Amniotic epithelial cell (primary cell): ENCODE measurements at places on chromosomes 7 and 10.

- peak; percentile 40 for DNase-seq
Measured at GRCh38 chr10:31098046-31098445, 66.4 kb upstream of the ZNF438 start.

GRCh38 chr7:34734771-34735170 is 76.8 kb downstream of the NPSR1 start:
- DNase-seq, result no peak

DNA sequence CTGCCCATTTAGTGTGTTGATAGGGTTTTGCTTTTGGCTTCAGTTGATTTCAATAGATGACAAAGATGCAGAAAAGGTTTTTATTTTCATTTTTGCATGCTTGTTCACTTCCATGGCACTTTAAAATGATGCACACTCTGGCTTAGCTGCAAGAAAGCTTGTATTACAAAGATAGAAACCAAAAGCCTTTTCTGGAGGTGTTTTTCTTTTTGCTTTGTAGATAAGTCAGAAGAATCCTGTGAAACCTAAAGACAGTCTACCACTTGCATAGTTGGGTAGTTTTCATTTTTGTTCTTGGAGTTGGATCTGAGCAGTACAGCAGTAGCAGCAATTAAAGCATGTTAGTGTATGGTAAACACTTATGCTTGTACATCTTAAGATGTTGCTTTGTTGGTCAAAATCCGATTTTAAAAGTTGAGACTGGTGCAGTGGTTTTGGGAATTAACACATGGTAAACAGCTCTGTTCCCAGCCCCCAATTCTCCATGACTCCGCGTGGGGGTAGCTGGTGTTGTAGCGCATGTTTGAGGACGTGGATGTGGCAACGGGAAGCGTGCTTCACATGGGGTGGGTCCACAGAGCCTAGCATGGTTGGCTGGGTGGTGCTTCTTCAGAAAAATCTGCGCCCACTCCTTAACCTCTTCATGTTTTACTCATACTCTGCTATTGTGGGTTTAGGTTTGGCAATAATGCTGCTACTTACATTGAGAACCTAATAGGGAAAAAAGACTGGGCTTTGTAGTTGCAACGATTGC is 19.8 kb downstream of the CCNY start:
- DNase-seq, result peak; percentile 75

DNA sequence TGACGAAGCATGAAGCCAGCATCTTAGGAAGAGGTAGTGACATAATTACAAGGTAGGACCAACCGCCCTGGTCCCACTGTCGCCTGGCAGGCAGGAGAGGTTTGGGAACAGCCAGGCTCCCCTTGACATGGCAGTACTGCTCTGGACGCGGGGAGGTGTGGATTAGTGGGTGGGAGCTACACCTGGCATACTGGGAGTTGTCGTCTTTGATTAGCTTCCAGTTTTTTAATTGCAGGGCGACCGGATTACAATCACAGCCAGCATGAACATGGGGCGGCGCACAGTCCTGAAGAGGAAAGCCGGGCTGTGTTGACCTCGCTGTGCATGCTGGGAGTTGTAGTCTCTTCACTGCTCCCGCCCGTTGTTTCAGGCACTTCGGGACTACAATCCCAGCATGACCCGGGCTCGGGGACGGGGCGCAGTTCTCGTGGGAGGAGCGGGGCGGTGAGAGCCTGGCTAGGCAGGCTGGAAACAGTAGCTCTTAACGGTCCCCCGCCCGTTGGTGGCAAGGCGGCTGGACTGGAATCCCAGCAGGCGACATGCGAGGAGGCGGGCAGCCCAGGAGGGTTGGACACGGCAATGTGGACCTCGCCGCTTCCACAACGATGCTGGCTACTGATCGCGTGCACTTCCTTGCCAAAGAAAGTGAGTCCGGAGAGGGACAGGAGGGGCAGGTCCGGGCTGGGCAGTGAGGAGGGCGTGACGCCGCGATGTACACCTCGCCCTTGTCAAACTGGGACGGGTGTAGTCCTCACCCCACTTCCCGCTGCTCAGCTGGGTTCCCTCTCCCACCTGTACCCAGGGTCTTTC is 98.0 kb upstream of the ZNF722 start:
- DNase-seq, result no peak

GRCh38 chr10:131094527-131095312 is 216.8 kb downstream of the TCERG1L start:
- DNase-seq, result no peak

GRCh38 chr7:143372070-143372469 is 9.1 kb upstream of the ZYX start:
- no peak for DNase-seq

GRCh38 chr7:93226310-93226709 is at the start of gene HEPACAM2:
Gene HEPACAM2, minus strand, starts transcription at chr7:93226469.
- DNase-seq, result no peak

DNA sequence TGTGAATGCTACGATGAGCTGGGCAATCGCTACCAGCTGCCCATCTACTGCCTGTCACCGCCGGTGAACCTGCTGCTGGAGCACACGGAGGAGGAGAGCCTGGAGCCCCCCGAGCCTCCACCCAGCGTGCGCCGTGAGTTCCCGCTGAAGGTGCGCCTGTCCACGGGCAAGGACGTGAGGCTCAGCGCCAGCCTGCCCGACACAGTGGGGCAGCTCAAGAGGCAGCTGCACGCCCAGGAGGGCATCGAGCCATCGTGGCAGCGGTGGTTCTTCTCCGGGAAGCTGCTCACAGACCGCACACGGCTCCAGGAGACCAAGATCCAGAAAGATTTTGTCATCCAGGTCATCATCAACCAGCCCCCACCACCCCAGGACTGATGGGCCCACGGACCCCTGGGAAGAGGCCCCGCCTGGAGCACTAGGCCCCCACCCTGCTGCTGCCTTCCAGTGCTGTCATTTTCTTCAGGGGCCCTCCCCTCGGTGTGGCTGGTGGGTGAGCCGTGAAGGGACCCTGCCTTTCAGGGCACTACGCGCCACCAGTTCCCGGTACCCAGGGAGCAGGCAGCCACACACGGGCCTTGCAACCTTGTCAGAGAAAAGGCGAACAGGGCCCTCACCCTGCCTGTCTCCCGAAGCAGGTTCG is 2.3 kb upstream of the ANKRD2 start:
- DNase-seq, result no peak

GRCh38 chr7:151271699-151272355 is 23.3 kb upstream of the SMARCD3 start:
- peak; percentile 73 for DNase-seq

GRCh38 chr7:155788616-155789000 is 23.7 kb downstream of the SHH start:
- no peak for DNase-seq

- DNase-seq, result peak; percentile 50
Measured at GRCh38 chr10:14904316-14904732, 25.7 kb downstream of the SUV39H2 start.

DNA sequence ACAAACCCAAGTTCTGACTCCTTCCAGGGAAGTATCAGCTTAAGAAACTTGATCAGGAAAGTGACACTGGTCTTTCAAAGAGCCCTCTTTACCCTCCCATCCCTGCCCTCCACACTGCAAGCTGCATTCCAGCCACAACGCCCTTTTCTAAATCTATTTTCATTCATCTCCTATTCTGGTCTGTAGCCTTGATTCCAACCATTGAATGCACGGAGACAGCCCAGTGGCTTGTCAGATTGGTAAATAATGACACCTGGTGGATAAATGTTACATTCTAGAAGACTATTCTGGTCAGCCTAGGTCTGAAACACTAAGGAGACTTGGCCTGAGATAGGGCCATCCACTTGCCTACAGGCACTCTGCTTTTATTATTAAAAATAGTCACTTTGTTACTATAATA is 20.9 kb downstream of the MORN4 start:
- DNase-seq, result peak; percentile 51

GRCh38 chr7:118855290-118855689 is 630.8 kb downstream of the ANKRD7 start:
- no peak for DNase-seq

DNA sequence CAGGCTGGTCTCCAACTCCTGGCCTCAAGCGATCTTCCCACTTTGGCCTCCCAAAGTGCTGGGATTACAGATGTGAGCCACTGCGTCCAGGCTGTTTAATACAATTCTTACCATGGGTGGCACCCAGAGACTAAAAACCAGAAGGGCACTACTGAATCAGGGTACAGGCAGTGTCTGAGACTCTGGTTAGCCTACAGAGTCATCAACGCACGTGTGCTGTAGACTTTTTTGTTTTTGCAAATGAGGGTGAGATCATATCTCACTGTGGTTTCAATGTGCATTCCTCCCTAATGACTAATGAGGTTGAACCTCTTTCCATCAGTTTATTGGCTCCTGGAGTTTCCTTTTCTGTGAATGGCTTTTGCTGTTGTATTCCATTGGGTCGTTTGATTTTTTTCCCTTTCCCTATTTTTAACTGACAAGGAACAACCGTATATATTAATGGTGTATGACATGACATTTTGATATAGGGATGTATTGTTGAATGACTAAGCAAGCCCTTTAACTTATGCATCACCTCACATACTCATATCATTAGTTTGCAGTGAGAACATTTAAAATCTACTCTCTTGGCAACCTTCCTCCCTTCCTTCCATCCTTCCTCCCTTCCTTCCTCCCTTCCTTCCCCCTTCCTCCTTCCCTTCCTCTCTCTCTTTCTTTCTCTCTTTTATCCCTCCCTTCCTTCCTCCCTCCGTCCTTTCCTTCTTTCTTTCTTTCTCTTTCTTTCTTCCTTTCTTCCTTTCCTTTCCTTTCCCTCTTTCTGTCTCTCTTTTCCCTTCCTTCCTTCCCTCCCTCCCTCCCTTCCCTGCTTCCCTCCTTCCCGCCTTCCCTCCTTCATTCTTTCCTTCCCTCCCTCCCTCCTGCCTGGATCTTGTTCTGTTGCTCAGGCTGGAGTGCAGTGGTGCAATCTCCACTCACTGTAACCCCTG is 9.3 kb upstream of the TMEM270 start:
- peak; percentile 98 for DNase-seq

DNA sequence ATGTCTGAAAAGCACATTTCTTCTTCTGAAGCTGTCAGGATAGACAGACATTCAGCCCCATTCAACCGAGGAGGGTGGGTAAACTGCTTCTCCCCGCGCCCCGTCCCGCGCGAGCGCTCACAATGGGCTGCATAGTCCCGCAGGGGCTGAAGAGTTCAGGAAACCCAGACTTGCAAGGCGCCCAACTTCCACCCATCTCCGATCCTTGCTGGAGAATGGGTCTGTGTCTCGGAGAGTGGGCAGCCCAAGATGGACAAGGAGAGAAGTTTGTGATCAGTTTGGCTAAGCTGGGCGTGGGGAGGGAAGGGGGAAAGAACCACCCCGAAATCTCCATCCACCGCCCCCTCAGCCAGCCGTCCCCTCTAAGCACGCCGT is 686 bp downstream of the AASS start:
- peak; percentile 19 for DNase-seq

DNA sequence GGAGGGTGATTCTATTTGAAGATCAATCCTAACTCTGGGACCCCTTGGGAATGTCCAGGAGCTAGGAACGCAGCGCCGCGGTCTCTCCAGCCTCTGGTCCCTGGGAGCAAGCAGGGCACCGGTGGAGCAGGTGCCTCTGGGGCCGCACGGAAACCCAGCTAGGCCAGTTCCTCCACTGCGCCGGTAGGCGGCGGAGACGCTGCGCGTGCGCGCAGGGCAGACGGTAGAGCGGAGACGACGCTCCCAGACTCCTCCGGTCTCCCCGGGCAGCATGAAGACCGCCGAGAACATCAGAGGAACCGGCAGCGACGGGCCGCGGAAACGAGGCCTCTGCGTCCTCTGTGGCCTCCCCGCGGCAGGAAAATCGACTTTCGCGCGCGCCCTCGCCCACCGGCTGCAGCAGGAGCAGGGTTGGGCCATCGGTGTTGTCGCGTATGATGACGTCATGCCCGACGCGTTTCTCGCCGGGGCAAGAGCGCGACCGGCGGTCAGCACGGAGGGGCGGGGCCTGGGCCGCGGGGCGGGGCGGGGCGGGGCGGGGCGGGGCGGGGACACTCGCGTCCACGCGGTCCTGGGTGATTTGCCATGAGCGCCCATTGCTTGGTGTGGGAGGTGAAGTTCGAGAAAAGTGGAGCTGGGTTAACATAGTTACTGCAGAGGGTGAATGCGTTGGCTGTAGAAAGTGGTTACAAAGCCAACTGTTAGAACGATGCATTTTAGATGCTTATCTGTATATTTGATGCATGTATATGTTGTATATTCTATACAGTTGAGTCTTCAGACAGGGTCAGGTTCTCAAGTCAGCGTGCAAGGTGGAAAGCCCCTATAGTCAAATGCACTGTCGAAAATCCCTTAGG is at the start of gene PSTK:
PSTK (plus strand) TSS at position 193 of the 857 bp plus-strand sequence; CDS start at position 272, 79 bp downstream.
- peak; percentile 87 for DNase-seq

GRCh38 chr7:18235819-18236218 is 208.2 kb upstream of the PRPS1L1 start:
- no peak for DNase-seq

GRCh38 chr7:124914298-124914697 is 15.3 kb downstream of the POT1 start:
- no peak for DNase-seq

GRCh38 chr7:44987996-44988395 is 9.2 kb upstream of the MYO1G start:
- DNase-seq, result no peak

GRCh38 chr10:54613162-54613561 is 187.9 kb downstream of the PCDH15 start:
- DNase-seq, result no peak

DNA sequence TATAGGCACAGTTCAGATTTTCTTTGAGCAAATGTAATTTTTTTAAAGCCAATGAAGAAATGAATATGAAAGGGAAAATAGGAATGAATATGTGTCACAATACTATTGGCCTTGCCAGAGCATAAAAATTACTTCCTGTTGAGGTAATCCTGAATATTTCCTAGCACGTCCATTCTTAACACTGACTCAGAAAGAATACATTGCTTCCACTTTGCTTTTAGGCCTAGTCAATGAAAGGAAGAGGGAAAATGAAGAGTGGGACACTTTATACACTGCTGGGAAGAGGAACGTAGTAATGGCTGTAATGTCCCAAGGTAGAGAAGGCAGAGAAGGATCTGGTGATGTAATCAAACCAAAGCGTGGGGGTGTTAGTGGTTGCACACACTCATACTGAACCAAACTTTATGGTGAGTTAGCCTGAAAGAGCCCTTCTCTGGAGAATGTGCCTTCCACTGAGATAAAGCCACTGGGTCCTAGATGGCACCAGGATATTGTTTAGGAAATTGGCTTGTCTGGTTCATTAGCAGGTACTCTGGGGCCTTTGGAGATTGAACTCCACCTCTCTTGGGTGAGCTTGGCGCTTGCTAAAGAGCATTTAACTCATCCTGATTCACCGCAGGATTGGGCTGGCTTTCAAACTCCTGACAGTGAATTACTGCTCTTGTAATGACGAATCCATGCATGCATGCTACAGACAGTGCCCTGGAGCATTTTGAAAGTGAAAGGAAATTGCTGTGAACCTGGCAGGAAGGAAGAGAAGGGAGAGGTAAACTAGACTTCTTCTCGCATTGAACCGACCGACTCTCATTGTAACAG is 254.9 kb downstream of the KIAA1217 start:
- DNase-seq, result peak; percentile 99
